COLO829 (cell line): ENCODE measurements at places on chromosomes 6 and 20.

- DNase-seq, result no peak
These were observed 1.1 kb downstream of the DEF6 start for GRCh38 chr6:35298625-35299140.

GRCh38 chr6:161963634-161964234, 689.9 kb upstream of the AGPAT4 start:
- DNase-seq, result no peak

- DNase-seq, result no peak
These were observed 37.0 kb downstream of the VSTM2L start for GRCh38 chr20:37939701-37940560.

DNA sequence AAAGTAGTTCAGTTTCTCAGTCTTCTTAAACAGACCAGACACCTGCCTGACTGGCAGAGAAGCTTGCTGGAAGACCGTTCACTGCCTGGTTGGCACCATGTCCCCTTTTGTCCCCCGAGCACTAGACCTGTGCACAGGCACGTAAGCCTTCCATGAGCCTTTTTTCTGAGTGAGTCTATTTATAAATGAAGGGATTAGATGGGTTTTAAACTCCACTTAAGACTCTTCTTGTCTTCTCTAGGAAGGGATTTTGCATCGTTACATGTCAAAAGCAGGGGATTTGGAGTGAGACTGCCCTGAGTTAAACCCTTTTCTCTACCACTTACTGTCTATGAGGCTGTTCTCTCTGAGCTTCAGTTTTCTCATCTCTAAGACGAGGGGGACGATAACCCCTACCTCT, 37.6 kb downstream of the STK35 start:
- DNase-seq, result no peak

- DNase-seq, result no peak
These were observed 8.5 kb downstream of the PYGB start for GRCh38 chr20:25256226-25256859.

DNA sequence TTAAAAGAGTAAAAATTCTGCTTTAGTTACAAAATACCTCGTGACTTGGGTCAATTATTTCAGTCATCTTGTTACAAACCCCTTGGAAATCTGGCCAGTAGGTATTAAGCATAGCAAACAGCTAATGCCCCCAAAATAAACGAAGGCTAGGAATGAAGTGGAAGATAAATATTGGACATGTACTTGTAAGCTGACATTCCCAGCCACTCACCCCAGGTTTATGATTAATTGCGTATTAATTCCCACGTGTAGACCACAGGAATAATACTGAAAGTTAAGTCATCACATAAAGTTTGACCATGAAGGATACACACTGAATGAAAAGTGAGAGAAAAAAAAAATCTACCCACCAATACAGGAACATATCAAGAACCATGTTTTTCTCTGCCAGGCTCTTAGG, 936.5 kb upstream of the ADGRB3 start:
- no peak for DNase-seq

DNA sequence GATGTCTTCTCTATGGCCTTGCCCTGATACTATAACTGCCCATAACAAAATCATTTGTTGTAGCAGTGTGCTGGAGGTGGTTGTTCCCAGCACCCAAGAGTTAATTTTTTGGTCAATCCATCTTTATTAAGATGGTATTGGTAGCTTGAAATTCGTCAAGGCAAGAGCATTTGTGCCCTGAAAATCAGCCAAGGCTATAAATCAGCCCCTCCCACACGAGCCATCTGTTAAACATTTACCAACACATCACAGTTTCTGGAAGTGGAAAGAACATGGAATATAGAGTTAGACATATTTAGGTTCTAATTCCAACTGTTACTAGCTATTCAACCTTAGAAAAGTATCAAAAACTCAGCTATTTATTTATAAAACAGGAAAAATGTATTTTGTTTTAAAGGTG, 888.4 kb upstream of the GJE1 start:
- DNase-seq, result no peak
